ENCODE measurements at places on chromosomes 3 and 15. TPM values are rescaled to one million over a fixed set of nuclear protein-coding genes. Genes with fewer than 3 reads are reported as not detected.

- H3K36me3 ChIP-seq, result no peaks in the 10 kb centered on the region
- peaks cover 2% of the 10 kb centered on the region for H3K4me1 ChIP-seq
- H3K4me3 ChIP-seq, result no peak overlapping the region
- DNase-seq, result no peak
- no peak overlapping the region for H3K27ac ChIP-seq
- no peaks in the 10 kb centered on the region for H3K27me3 ChIP-seq
Measured at GRCh38 chr3:59418836-59419235, 369.0 kb upstream of the CFAP20DC start.

DNA sequence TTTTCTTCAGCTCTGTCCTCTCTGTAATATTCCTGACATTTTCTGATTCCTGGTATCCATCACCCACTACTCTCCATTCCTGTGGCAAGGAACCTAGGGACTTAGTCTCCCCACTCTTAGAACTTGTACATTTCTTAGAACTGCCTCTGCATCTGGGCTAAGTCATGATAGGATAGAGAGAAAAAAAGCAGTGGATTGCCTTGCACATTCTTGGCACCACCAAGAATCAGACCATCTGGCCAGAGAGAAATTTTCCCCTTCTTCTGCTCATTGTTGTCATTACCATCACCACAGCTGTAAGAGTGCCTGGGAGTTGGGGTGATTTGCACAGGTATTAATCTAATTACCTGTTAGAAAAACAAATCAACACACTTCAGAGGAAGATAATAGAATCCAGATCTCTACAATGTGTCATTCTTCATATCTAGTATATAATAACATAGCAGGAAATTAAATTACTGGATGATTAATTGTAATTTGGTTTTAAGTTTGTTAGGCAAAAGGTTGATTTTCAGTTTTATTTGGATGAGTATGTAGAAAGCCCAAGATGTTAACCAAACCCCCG is 264.8 kb upstream of the ZPLD1 start:
- no peak overlapping the region for H3K4me3 ChIP-seq
- H3K27me3 ChIP-seq, result no peaks in the 10 kb centered on the region
- H3K36me3 ChIP-seq, result no peaks in the 10 kb centered on the region
- H3K4me1 ChIP-seq, result no peaks in the 10 kb centered on the region

- no peak for DNase-seq
- H3K27me3 ChIP-seq, result no peaks in the 10 kb centered on the region
- H3K27ac ChIP-seq, result no peak overlapping the region
- H3K4me1 ChIP-seq, result no peaks in the 10 kb centered on the region
Measured at GRCh38 chr3:175274056-175274455, 414.9 kb downstream of the NAALADL2 start.

The NPAP1 gene
- not detected for total RNA-seq

DNA sequence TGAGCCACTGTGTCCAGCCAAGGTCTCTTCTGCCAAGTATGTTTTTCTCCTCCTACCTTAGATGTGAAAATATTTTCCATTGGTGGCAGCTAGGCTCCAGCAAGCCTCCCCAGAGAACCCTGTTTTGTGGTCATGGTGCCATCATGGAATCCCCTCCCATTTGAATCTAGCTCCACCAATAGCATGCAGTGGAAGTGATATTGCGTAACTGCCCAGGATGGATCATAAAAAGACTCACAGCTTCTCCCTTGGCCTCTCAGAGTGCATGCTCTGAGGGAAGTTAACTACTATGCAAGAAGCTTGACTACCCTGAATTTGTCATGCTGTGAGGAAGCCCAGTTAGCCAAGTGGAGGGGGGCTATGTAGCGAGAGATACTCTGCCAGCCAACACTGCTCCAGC is 27.5 kb downstream of the CRYGS start:
- no peak overlapping the region for H3K4me3 ChIP-seq
- H3K27me3 ChIP-seq, result peaks cover 7% of the 10 kb centered on the region
- H3K4me1 ChIP-seq, result peaks cover 75% of the 10 kb centered on the region
- no peak for DNase-seq

DNA sequence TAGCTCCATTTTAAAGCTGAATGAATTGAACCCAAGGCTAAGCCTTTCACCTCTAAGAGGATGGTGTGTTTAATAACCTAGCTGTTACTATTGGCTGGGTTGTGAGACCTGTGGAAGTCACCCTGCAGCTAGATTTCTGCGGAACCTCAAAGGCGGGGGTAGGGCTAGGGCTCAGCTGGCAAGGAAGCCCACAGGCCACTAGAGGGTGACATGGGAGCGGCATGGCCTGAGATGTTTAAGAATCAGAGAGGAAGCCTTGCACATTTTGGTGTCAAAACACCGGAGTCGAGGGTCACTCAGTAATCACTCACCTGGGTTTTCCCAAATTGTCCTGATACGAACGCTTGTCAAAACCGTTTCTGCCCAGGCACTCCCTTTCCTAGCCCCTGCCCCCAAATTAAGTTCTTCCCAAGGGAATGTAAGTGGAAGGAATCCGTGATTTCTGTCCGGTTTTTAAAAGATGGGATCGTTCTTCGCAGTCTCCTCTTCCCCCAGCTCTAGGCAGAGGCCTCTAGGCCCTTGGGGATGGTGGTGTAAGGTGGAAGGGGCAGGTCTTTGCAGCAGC is 3.8 kb upstream of the ACAD9 start:
- no peak for DNase-seq
- H3K27ac ChIP-seq, result no peak overlapping the region
- H3K36me3 ChIP-seq, result peaks cover 18% of the 10 kb centered on the region
- no peak overlapping the region for H3K4me3 ChIP-seq
- no peaks in the 10 kb centered on the region for H3K27me3 ChIP-seq

The FETUB gene
- total RNA-seq, result not detected

The DPPA2 gene
- not detected for total RNA-seq

The FAM107A gene
- not detected for total RNA-seq

All from activated B cell treated with CpG ODN at 0.5 μM for 24 hours (primary cell).